ENCODE measurements at places on chromosomes 3 and 15. TPM values are rescaled to one million over a fixed set of nuclear protein-coding genes. Genes with fewer than 3 reads are reported as not detected.

DNA sequence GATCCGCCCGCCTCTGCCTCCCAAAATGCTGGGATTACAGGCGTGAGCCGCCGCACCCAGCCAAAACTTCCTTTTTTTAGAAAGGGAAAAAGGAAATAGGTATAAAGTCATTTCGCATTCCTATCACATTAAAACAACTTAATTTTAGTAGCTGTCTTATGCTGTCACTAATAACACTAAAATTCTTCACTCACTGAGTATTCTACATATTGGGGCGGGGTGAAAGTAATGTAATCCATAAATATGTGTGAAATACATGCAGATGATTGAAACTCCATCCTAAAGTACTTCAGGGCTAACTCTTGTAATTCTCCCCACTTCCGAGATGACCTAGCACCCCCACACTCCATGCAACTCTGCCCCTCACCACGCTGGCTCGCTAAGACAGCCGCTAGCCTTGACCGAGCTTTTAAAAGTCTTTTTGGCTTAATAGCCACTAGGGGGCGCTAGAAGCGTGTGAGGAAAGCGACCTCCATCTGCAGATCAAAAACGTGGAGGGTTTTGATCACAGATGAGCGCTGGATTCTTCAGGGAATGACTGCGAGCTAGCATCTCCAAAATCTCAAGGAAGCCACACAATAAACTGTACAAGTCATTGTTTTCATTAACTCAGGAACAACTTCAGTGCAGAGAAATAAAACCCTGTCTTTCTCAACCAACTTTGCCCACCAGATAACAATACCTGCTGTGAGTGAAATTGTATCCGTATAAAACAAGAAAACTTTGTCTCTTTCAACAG, 129.3 kb upstream of the IGF1R start:
- DNase-seq = peak; percentile 64

DNA sequence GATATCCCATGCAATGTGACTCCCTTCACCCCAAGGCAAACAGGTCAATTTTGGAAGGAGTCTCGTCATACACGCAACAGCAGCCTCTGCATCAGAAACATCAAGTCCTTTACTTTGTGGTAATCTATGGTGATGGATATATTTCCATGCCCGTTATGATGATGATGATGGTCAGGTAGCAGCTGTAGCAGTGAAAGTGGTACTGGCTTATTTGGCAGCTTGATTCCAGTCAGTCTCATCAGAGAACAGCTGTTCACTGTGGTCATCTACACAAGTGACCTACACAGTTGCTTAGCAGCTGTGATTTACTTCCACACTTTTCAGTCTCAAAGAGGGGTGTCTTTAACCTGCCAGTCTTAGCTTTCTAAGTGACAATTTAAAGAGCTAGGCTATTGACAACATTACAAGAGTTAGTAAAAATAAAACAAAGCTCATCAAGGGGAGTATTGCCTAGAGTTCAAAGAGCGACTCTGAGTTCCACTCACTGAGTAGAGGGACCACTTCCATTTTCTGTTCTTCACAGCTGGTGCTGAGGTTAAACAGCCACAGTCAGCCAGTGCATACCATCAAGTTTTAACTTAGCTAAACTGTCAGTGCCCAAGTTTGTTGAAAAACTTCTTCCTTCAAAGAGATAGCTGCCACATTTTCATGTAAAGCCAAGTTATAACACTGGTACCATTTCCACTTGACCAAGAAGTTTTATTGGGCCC, 587.4 kb upstream of the KCNMB2 start:
- no peak for DNase-seq

GRCh38 chr3:185172086-185173049, 19.5 kb upstream of the C3orf70 start:
- no peak for DNase-seq

GRCh38 chr15:91953432-91953831, 99.9 kb downstream of the SLCO3A1 start:
- no peak for DNase-seq

GRCh38 chr3:66322436-66322835, 101.6 kb downstream of the SLC25A26 start:
- no peak for DNase-seq

DNA sequence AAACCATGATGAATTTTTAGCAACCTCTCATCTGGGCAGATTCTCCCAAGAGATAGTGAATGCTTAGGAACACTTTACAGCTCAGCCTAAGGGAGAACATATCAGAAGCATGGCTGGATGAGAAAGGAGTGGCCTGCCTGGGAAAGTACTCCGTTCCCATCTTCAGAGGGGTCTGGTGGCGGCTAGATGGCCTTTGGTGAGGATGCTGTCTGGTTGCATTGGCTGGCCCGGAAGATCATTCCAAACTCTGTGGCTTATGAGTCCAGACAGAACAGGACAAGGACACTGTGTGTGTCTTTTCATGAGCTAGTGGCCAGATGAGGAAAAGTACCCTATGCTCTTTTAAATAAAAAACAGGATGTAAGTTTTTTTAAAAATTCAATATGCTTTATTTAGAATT, 51.2 kb downstream of the CRTC3 start:
- no peak for DNase-seq

- no peak for DNase-seq
Measured at GRCh38 chr3:26624209-26624765, 1.7 kb downstream of the LRRC3B start.

DNA sequence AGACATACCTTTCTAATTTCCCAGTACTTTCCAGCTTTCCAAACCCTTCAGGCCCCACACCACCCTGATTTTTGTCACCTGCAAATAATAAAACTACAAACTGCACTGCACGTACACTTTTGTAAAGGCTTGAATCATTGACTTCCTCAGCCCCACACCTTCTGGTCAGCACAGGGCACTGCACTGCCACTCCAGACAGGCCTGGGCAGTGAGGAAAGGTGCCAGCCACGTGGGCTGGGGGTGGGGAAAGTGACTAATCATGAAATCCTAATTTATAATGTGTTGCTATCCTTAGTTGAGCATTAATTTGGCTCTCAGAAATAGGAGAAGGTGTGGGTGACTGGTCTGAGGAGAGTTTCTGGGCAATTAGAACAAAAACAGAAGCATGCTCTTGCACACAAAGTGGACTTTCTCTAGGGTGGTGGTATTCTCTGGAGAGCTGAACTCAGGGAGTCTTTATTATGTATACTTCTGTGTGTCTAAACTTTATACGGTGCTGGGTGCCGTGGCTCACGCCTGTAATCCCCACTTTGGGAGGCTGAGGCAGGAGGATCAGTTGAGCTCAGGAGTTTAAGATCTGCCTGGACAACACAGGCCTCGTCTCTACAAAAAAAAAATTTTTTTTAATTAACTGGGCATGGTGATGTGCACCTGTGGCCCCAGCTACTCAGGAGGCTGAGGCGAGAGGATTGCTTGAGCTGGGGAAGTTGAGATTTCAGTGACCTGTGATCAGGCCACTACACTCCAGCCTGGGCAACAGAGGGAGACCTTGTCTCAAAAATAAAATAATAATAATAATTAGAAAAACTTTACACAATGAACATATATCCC, 58.2 kb upstream of the FLNB start:
- no peak for DNase-seq

DNA sequence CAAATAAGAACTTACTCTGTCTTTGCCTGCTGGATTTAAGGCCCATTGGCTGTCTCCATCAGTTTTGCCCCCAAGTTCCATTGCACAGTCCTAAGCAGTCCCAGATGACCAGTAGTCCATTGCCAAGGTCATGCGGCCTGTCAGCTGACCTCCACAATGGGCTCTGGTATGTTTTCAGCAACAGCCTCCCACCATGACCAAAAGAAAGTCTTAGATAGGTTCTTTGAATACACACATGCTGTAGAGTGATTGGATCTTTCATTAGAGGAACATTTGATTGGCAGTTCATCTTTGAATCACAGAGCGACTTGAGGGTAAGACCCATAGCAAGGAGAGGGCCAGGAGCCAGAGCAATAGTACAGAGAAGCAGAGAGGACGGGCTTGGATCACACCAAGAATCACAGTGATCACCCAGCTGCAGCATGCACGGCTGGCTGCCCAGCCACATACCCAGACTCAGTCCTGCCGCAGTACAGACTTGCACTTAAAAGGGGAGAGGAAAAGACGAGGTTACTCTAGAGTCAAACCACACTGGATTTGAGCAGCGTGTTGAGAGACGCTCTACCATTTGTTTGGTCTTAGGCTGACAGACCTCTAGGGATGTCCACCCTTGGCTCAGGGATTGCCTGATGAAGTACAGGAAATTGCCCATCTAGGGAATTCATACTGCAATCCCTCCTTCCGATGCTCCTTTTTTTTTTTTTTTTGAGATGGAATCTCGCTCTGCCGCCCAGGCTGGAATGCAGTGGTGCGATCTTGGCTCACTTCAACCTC, 50.4 kb downstream of the APH1B start:
- DNase-seq = no peak

DNA sequence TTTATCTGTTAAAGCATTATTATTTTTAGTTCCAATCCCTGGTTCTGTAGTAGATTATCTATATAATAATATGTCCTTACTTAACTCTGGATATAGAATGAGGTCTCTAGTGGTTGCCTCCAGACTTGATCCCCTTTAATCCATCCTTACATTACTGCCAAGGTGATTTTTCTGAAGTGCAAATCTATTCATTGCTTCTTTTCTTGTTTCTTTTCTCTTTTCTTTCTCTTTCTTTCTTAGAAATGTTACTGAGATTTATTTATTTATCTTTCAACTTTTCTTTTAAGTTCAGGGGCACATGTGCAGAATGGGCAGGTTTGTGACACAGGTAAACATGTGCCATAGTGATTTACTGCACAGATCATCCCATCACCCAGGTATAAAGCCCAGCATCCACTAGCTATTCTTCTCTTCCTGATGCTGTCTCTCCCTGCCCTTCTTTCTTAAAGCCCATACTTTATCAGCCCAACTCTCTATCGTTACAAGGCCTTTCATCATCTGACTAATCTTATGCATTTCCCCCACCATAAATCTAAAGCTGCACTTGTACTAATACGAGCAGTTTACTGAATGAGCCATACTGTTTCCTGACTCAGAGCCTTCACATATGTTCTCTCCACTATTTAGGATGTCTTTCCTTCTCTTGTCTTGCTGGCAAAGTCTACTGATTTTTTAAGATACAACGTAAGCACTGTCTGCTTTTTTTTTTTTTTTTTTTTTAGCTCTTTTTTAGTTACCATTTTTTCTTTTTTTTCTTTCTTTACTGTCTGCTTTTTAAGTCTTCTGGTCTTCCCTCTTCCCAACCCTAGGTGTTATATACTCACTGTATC, 4.6 kb downstream of the GLCE start:
- DNase-seq = no peak

DNA sequence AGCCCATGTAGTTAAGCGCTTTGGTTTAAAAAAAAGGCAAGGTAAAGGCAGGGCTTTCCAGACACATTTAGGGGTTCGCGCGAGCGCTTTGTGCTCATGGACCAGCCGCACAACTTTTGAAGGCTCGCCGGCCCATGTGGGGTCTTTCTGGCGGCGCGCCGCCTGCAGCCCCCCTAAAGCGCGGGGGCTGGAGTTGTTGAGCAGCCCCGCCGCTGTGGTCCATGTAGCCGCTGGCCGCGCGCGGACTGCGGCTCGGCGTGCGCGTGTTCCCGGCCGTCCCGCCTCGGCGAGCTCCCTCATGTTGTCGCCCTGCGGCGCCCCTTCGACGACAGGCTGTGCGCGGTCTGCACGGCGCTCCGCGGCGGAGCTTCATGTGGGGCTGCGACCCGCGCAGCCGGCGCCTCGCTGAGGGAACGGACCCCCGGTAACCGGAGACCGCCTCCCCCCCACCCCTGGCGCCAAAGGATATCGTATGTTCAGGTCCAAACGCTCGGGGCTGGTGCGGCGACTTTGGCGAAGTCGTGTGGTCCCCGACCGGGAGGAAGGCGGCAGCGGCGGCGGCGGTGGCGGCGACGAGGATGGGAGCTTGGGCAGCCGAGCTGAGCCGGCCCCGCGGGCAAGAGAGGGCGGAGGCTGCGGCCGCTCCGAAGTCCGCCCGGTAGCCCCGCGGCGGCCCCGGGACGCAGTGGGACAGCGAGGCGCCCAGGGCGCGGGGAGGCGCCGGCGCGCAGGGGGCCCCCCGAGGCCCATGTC, 927 bp downstream of the SMAD6 start:
- no peak for DNase-seq

GRCh38 chr15:66138096-66138783, 115.3 kb downstream of the MEGF11 start:
- DNase-seq = no peak

DNA sequence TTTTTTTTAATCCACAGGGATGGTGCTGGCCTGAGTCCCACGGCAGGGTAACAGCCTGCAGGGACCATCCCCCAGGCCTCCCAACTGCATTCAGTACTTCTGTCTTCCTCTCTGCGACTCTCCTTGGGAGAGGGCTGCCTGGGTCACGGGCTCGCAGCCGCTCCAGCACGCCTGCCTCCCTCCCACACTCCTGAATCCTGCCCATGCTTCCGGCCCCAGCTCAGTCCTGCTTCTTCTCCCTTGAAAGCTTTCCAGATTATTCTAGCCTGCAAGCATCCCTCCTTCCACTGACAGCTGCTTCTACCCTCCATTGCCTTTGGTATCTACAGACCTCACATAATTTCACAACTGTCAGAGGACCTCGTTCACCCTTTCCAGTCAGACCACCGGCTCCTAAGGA, 32.4 kb downstream of the MEGF11 start:
- peak; percentile 9 for DNase-seq

- no peak for DNase-seq
Measured at GRCh38 chr3:187706971-187707370, 4.6 kb upstream of the RTP2 start.

- no peak for DNase-seq
Measured at GRCh38 chr3:64593350-64593749, 94.5 kb downstream of the ADAMTS9 start.

DNA sequence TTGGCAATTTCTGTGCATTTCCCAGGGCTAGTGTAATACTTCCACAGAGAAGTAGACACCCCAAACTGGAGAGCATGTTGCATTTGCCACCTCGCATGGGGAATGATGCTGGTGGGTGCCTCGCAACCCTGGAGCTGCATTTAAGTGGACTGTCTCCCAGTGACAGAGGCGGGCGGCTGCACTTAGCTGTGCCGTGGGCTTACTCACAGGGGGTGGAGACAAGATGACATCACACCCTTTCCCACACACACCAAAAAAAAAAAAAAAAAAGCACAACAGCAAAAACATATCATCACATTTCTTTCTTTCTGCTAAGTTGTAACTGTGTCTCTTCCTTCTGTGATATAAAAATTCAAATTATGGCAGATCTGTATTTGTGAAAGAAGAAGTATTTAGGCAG, at the start of gene ABI3BP:
TSS of gene ABI3BP (minus strand) at position 113 of the 400 bp plus-strand sequence. CDS start at position 76, 37 bp downstream.
- DNase-seq = no peak

The C15orf39 gene
- polyA plus RNA-seq = 8.7 TPM

The CELSR3 gene
- 0.81 TPM for polyA plus RNA-seq

The FETUB gene
- 0.33 TPM for polyA plus RNA-seq

The KLF15 gene
- 11.6 TPM for polyA plus RNA-seq

The VILL gene
- polyA plus RNA-seq = 10.0 TPM

The FBXW12 gene
- polyA plus RNA-seq = 0.35 TPM

The AHSG gene
- polyA plus RNA-seq = 0.69 TPM

The PDZRN3 gene
- 40.3 TPM for polyA plus RNA-seq

The MKRN2OS gene
- polyA plus RNA-seq = 0.96 TPM

The POLQ gene
- 6.8 TPM for polyA plus RNA-seq

The C3orf52 gene
- 5.5 TPM for polyA plus RNA-seq

The KCNMB2 gene
- polyA plus RNA-seq = 26.9 TPM

The ACAD11 gene
- 46.6 TPM for polyA plus RNA-seq

The GRK7 gene
- polyA plus RNA-seq = not detected

All from right renal cortex interstitium (tissue), 3 donors.